ENCODE measurements at places on chromosomes 12 and 14.

DNA sequence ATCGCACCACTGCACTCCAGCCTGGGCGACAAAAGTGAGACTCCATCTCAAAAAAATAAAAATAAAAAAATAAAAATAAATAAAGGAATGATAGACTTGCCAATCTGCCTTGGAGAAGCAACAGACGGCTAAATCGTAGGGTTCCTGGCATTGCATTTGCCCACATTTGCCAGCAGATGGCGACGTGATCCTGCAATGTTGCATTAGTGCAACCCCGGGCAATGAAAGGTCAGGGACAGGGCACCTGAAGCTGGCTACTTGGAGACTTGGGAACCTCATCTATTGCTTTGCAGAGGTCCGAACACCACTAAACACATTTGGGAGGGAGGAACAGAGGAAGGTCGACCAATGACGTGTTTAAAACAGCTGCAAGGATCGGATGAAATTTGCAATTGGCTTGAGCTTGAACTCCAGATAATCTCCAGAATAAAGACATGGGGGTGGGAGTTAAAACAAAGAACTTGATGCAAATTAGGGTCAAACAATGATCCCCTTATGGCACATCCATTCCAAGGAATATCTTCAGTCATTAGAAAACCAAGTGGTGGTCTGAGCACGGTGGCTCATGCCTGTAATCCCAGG lies 34.6 kb downstream of the SPRING1 start:
- DNase-seq, result no peak

DNA sequence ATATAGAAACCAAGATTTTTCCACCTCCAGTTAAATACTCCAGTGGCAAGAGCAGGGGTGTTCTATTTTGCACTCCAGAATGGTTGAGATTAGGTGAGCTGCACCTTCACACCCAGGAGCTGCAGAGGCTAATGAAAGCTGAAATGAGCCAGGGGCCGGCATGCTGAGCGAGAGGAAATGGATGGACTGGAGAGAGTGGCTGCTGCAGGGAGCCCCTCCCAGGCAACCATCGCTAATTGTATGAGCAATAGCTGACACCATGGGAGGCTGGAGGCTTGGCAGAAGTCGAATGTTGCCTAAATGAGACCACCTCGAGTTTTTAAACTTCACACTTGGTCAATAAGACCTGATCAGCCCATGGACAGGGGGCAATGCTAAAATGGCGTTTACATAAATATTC lies 301.8 kb upstream of the TMPO start:
- no peak for DNase-seq

DNA sequence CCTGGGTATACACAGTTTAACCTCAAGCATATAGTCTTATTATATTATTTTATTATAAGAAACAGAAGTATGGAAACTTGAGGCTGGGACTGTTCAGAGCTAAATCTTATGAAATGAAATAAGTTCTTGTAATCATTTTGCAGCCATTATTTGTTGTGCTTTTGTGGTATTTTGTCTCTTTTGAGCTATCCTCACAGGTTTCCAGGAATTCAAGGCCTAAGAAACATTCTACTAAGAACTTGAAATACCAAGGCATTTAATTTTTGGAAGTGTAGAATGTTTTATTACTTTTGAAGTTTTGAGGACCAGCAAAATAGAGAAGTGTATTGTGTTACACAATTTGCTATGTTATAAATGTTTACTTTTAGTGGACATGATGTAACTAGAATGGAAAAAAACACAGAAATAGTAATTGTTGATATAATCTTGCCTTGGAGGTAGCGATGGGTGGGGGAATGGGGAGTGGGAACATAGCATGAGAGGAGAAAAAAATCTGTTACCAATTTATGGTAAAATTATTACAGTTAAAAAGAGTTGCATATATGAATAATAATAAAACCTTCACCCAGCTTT lies 81.7 kb downstream of the CRADD start:
- no peak for DNase-seq

- DNase-seq, result no peak
Observed at GRCh38 chr12:24728366-24728765, 220.5 kb downstream of the BCAT1 start.

DNA sequence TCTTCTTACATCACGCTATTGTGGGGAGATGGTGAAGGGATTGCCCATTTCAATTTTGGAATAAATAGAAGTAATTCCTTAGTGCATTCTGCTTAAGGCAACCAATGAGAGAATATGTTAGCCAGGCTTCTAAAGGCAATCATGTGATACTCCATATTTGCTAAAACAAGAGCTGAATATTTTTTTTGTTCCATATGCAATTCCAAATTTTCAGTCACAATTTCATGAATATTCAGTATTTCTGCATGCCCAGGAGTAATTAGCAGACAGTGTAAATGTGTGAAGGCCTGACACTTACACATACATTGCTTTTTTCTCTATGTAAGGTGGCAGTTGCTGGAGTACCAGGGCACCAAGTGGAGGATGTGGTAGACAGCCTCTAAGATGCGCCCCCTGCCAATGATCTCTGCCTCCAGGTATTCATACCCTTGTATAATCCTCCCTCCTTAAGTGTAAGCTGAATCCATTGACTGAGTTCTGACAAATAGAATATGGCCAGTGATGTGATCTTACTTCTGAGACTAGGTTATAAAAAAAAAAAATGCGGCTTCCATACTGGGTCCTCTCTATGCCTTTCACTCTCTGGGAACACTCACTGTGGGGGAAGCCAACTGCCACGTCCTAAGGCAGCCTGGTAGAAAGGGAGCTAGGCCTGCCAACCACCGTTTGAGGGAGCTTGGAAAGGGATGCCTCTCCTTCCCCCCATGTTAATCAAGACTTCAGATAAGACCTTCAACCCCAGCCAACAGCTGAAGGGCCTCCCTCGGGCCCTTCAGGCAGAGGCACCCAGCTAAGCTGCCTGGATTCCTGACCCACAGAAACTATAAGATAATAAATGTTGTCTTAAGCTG lies 62.7 kb upstream of the PTGR2 start:
- no peak for DNase-seq

DNA sequence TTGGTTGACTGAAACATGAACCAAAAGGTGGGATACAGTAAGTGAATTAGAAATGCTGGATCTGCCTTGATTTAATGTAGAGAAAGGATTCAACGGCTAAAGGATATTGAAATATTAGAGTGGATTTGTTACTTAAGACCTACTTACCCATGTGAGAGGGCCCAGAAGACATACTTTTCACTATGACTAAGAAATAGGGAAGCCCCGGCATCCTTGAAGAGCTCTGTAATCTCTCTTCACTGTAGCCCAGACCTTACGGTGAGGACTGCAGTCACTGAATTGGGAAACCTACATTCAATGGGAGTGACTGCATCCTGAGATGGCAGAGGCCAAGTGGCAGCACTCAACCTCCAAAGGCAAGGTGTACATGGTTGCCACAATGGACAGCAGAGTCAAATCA lies 52.5 kb downstream of the KANSL2 start:
- DNase-seq, result no peak

GRCh38 chr12:86421333-86421732 lies 165.1 kb upstream of the MGAT4C start:
- DNase-seq, result no peak

- no peak for DNase-seq
Observed at GRCh38 chr14:103064978-103065377, 7.6 kb upstream of the CDC42BPB start.

- no peak for DNase-seq
Observed at GRCh38 chr12:48678551-48679185, 3.4 kb downstream of the KANSL2 start.

- DNase-seq, result no peak
Observed at GRCh38 chr12:72024613-72025012, 86.0 kb downstream of the TPH2 start.

DNA sequence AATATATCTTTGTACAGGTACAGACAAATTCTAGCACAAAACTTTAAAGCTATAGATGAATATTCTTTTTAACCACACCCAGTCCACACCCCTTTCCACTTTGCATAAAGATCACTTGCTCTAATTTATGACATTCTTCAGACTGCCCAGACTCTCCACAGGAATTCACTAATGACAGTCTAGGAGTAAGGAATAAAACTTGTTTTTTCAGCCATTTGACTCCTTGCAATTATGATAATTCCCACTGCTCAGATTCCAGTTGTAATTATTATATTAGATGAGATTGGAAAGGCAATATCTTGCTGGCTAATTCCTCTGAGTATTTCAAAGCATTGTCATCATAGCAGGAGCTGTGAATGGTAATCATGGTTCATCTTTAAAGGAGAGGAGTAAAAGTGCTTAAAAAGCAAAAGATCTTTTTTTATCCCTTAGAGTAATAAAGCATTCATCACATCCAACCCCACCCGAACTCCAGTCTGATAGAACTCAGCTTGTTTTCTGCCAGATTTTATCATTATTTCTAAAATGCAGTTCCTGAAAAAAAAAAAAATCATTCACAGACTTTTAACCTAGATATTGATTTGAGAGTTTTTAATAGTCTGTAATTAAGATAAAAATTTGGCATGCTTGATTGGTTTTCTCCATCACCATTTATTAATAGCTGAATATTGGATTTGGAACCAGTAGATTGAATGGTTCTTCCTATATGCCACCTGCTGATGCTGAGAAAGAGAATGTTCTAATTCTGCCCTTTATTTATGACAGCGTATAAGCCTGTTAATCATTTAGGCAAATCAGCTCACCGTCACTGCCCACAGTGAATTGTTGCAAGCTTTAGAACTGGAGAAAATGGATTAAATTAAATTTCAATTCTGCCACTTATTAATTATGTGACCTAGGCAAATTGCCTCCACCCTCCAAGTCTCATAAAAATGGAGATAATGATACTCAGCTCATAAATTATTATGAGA lies 93.9 kb upstream of the RASSF8 start:
- DNase-seq, result no peak

- DNase-seq, result no peak
Observed at GRCh38 chr12:65609359-65609771, 214.9 kb upstream of the HMGA2 start.

- no peak for DNase-seq
Observed at GRCh38 chr12:102427543-102427941, 52.8 kb downstream of the IGF1 start.

- DNase-seq, result no peak
Observed at GRCh38 chr12:113127791-113128199, 7.8 kb downstream of the RASAL1 start.

DNA sequence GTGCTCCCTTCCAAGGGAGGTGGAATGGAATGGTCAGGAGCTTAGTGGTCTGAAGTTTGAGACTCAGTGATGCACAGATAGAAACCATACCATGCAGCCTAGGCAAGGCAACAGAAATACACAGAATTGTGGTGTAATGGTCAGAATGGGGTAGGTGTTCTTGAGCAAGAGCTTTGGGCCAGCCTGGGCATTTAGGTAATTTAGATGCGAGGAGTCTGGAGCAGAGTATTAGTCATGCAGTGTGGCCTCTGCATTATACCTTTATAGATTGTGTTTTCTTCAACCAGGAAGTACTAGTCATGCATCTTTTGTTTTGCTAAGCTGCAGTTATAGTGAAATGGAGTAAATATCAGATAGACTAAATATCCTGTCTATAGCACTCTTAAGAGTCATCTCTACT lies 118.3 kb downstream of the DAAM1 start:
- no peak for DNase-seq

- DNase-seq, result no peak
Observed at GRCh38 chr14:68977180-68977717, 1.9 kb downstream of the ACTN1 start.

DNA sequence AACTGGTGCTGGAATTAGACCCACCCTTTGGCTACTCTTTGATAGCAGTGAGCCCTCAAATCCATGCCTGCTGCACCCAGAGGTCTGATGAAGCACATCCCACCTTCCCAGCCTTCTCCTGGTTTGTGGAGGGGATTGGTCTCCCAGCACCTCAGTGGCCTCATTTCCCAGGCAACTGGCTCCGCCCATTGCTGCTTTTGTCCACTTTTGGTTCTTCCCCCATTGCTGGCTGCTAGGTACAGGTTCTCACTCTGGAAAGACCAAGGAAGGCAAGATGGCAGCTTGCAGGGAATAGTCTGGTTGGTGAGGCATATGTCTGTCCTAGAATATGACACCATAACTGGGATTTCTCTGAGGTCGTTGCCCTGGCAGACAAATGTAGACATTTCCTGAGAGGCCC lies 10.2 kb upstream of the KRT5 start:
- DNase-seq, result no peak

DNA sequence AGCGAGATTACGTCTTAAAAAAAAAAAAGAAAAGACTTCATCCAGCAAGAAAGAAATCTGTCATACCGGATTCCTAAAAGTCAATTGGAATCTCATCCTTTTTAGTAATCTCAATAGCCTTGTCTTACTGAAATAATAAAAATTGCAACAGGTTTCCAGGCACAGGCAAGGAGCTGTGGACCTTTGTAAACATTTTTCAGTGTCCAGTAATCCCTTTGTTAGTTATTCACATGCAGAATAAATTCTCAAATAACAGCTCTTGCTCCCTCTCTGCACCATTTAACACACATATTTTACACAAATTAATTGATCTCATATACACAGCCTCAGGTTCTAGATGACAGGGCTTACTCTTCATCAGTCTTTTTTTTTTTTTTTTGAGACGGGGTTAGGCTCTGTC lies 22.0 kb upstream of the CALM1 start:
- no peak for DNase-seq

GRCh38 chr14:23727566-23728335 lies 91.6 kb downstream of the DHRS2 start:
- no peak for DNase-seq

DNA sequence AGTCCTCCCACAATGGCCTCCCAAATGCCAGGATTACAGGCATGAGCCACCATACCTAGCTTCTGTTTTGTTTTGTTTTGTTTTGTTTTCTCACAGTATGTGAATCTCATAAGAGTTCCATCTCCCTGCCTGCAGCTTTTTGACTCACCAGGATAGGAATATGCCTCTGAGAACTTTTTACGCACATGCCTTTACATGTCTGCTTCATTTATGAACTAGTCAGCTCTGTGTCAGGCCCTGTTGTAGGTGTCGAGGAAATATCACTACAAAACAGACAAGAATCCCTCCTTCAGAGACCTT lies 89.0 kb downstream of the BORCS5 start:
- DNase-seq, result no peak

- DNase-seq, result no peak
Observed at GRCh38 chr14:76538648-76539008, 162.7 kb downstream of the ESRRB start.

Measured in vagina (tissue), 2 donors.